OCI-M1 (cell line): ENCODE measurements at places on chromosomes 4 and X.

- DNase-seq: peak; percentile 68
Measured at GRCh38 chrX:149286940-149287349, 218.2 kb downstream of the IDS start.

DNA sequence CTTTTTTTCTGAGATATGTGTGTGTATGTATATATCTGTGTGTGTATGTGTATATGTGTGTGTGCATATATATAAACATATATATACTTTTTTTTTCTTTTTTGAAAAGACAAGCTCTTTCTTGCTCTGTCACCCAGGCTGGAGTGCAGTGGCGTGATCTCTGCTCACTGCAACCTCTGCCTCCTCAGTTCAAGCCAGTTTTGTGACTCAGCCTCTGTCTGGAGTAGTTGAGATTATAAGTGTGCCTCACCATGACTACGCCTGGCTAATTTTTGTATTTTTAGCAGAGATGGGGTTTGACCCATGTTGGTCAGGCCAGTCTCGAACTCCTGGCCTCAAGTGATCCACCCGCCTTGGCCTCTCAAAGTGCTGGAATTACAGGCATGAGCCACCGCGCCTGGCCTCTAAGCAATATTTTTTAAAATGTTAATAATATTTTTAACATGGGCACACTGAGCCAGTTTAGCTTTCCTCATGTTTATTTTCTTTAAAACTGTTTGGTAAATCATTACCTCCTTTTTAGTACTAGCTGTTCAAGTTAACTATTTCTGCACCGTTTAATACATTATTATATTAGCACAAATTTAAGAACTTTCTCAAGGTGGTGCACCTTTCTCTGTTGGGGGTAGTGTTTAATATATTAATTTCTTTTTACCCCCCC is 33.3 kb downstream of the BBS12 start:
- DNase-seq: no peak

DNA sequence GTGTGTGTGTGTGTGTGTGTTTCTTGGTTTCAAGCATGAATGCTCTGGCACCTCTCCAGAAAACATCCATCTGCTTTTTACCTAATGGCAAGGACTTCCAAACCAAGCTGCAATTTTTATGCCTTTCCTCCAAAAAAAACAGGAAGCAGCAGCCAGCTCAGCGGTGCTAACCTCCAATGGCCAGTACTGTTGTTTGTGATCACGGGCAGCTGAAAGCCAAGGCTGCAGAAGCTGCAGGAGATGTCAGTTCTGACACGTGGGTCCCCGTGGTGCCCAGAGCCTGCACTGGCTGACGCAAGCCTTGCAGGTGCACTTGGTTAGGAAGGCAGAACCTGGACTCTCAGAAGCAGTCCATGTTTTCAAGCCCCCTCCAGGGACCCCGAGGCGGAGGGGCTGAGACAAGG is 313.6 kb upstream of the DDX53 start:
- DNase-seq: peak; percentile 50

DNA sequence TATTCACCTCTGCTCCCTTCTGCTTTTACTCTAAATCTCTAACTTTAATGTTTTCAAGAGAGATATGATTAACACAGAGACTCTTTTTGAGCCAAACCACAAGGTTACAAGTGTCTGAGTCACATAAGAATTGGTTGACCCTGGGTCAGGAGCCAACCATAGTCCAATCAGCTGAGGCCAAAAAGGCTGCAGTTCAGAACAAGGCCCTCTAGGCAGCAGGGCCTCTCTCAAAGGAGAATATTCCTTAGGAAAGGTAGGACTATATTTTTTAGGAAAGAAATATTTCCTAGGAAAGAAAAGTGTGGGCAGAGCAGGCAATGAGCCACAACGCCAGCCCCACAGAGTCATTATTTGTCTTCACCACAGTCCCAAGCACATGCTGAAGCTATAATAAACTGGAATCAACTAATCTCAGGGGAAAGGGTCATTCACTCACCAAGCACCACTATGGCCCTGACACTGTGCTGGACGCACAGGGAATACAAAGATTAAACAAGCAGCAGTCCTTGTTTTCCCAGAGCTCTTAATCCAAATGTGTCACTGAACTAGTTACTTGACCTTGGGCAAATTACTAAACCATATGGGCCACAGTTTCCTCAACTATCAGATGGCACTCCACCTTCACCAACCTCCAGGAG is 2.2 kb downstream of the ATP8A1 start:
- peak; percentile 90 for DNase-seq
